ENCODE measurements at places on chromosomes 3 and 15.
A peak's percentile ranks its signal among the peaks of the same experiment; 100 is the strongest.

- DNase-seq: no peak
These were observed 273.6 kb downstream of the CNTN4 start for GRCh38 chr3:2372306-2372705.

DNA sequence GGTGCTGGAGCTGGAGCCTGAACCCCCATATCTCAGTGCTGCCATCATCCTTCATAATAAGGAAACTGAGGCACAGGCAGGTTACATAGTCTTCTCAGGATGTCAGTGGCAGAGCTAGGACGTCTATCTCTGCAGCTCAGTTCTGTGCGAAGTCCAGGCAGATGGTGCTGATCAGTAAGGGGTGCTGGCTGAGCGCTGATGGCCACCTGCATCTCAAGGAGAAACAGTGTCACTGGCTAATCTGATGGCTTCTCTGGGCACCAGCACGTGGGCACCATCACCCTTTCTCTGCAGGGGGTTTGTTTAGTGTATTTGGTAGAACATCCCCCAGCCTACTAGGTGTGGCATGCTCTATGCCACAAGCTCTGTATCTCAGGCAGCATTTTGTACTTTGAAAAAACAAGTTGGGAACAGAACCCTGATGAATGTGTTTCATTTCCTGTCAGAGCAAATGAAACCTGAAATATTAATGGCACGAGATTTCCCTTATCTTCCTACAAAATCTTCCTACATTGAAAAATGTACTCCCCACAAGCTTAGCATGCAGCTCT is 35.1 kb downstream of the APBA2 start:
- DNase-seq: no peak

GRCh38 chr15:85500729-85501128 is 120.3 kb downstream of the AKAP13 start:
- DNase-seq: no peak

- DNase-seq: no peak
These were observed 48.3 kb upstream of the THSD4 start for GRCh38 chr15:71066983-71067382.

DNA sequence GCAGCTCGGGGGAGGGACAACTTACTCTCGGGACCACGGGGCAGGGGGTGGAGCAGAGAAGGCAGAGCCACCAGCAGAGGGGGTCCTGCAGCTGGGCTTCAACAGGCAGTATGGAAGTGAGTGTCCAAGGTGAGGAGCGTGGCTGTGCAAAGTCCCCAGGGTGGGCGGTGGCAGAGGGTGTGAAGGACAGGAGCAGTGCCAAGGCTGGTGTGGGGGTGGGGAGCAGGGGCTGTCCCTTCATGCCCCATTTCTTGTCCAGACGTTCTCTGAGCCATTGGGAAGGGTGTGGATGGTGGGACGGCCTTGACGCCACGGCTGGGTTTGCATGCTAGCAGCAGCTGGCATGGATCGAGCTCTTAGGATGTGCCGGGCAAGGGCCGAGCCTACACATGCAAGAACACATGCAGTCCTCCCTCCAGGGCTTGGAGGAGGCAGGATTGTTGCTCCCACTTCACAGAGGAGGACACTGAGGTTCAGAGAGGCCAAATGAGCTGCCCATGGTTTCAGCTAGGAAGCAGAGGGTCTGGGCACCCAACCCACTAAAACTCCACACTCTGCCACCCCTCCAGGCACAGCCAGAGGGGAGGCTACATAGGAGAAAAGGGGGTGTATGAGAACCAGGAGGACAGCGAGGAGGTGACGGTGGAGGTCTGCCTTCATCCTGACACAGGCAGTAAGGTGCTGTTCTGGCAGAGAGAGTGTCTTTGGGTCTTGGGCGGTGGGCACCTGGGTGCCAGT is 93.6 kb downstream of the TBC1D2B start:
- peak; percentile 82 for DNase-seq

DNA sequence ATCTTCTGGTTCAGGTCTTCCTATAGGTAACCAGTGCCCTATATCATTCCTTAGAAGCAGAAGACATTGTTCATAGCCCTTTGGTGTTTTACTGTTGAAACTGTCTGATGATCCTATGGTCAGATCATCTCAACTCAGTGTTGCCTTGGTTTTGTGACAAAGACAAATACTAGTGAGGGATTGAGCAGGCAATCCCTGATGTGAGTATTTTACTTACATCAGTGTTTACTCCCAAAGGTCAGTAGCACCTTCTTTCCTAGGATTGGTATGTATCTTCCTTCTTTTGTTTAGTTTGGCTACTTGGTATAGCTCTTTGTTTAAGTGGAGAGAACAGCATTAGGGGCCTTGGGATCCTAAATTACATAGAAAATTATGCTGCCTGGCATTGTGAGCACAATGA is 41.1 kb downstream of the BBS4 start:
- DNase-seq: no peak

DNA sequence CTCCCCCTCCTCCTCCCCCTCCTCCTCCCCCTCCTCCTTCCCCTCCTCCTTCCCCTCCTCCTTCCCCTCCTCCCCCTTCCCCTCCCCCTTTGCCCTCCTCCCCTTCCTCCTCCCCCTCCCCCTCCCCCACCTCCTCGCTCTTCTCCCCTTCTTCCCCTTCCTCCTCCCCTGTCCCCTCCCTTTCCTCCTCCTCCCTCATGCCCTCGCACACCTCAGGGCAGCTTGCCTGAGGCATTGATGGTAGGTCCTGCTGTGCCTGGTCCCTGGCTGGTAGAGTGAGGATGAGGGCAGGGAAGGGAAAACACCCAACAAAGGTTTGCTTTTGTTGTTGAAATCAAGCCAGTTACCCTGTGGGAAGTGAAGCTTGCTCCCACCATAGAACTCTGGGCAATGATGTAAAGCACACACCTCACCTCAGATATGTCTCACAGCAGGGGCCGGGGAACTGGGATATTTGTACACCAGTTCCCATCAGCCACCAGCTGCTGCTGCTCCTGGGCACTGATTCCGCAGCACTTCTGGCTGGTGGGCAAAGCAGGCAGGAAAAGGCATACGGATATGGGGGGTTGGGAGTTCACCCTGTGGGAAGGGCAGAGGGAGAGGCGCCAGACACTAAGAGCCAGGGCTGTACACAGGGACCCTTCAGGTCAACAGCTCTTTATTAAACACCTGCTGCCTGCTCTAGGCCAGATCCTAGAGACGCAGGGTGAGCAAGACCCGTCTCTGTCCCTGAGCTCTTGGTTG is 13.8 kb downstream of the ISG20 start:
- peak; percentile 30 for DNase-seq
